ENCODE measurements at places on chromosomes 3 and 15.

- no peak for DNase-seq
Observed at GRCh38 chr3:22952860-22953259, 250.3 kb upstream of the UBE2E2 start.

- DNase-seq = no peak
Observed at GRCh38 chr3:116920826-116921610, 211.4 kb downstream of the TUSC7 start.

GRCh38 chr3:62587579-62588031 lies 214.3 kb upstream of the FEZF2 start:
- no peak for DNase-seq

- DNase-seq = no peak
Observed at GRCh38 chr3:188367678-188368077, 213.7 kb downstream of the LPP start.

- no peak for DNase-seq
Observed at GRCh38 chr3:190003681-190004123, 117.0 kb downstream of the P3H2 start.

GRCh38 chr3:60979461-60980341 lies 271.6 kb downstream of the FHIT start:
- no peak for DNase-seq

- DNase-seq = no peak
Observed at GRCh38 chr3:150073513-150073912, 102.8 kb upstream of the PFN2 start.

DNA sequence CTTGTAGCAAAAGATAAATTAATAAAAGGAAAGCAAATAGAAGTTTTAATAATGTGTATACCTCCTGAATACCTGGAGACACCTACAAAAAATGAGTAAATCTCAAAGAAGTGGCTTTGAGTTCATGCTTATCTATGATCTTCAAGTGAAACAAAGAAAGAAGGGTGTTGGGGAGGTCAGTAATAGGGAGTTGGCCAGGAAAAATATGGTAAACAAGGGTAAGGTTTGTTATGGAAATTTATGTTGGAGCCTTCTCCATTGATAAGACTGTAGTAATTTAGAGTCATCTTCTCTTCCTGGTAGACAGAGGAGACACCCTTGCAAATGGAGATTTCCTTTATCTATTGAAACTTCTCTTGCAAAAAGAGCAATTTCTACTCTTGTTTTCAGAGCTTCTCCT lies 6.6 kb upstream of the CCR8 start:
- DNase-seq = no peak

DNA sequence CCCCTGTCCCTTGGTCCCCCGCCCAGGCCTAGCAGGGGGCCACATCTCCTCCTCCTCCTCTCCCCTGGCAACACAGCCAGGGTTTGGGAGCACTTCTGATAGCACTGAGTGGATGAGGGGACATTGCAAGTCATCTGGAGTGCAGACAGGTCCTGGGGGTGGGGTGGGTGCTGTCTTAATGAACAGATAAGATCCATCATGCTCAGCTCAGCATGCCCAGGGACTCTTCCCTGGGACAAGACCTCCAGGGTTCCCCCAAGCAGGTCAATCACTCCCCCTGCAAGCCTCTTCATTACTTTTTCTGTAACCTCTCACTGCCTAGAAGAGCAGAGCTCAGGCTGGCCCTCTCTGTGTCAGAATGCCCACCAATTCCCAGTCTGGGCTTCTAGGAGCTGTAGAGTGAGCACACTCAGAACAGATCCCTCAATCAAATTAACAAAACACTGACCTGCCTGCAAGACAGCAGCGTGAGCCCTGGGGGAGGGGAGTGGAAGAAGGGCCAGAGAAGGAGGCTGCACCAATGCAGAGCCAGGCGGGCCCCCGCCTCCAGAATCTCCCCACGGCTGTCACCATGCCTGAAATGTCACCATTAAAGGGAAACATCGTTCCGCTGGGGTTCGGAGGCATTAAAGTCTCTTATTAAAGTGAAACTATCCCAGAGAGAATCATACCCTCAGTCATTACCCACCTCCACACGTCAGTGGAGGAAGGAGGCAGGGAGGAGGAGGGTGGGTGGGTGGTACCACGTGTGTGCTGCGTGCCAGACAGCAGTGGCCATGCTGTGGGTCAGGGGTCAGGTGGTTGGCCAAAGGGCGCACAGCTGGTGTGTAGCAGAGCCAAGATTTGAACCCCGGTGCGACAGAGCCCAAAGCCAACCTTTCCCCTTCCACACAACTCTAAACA lies 114.7 kb upstream of the LINGO1 start:
- no peak for DNase-seq

DNA sequence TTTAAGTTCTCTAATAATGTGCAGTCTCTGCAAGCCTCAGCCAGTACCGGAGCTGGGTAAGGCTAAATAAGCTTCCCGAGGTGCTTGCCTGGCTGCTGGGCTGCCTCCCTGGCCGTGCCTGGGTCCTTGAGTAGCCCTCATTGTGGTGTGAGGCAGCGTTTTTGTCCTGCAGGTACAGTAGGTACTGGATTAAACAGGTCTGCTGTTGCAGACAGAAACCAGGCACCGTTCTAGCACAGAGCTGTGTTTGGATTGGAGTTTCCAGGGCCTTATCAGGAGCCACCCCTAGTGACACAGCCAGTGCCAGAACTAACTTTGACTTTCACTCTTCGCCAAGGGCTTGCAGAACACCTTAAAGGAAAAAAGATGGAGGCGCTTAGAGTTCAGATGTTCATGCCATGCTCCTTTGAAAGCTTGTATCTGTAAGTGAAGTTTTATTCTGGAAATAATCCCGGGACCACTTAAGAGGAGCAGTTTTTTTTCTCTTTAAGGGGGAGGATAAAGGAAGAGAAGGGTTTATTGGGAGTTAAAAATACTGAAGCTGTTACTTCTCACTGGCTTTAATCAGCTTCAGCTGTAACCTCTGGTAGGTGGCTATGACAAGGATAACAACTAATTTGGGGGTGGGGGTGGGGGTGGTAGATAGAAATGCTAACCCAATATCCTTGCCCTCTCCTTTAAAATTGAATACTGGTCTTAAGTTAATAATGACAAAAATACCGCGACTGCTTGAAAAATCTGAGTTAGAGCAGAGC lies 126.8 kb downstream of the MITF start:
- DNase-seq = no peak

DNA sequence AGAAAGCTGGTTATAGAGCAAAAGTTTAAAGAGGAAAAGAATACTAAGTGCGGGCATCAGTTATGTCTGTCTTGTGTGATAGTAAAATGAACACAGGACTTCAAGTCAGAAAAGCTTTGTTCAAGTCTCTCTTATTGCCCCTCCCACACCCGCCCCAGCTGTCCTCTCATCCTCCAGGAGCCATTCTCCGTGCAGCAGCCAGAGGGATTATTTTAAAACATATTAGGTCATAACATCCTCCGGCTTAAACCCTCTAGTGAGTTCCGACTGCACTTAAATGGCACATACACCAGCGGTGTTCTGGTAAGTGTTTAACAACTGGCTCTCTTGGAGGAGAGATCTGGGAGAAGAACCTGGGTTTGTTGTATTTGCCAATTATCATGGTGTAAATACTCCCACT lies 104.8 kb upstream of the TNFAIP8L3 start:
- no peak for DNase-seq

DNA sequence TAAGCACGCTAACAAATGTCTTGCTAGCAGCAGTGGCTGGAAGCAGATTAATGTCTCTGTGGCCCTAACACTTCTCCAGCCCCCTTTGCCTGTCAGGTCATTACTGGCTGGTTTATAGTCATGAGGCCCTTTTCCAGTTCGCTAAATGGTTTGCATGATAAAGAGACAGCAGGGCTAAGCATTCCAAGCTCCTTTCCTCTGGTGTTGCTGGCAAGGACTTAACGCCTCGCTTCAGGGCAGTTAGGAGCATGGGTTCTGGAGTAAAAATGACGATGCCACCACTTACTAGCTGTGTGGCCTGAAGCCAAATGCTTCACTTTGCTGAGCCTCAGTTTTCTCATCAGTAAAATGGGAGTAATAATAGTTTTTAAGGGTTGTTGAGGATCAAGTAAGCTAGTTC lies 185.9 kb downstream of the MEGF11 start:
- no peak for DNase-seq

DNA sequence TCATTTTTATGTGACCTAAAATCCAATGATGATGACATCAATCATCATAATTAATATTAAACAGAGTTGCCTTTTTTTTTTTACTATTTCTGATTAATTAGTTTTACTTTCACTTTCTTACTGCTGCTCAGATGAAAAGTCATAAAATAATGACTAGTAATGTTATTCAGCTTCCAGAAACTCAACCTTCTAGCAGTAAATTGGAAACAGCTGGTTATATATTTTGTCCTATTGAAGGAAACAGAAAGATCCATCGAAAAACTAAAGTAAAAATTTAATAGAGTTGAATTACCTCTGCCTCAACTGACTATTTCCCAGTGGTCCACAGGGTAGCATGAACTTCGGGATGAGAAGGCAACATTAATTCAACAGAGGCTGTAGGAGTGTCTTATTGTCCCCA lies 107.1 kb upstream of the PTX3 start:
- DNase-seq = no peak

GRCh38 chr3:49536875-49537533 lies 17.3 kb upstream of the BSN start:
- no peak for DNase-seq

DNA sequence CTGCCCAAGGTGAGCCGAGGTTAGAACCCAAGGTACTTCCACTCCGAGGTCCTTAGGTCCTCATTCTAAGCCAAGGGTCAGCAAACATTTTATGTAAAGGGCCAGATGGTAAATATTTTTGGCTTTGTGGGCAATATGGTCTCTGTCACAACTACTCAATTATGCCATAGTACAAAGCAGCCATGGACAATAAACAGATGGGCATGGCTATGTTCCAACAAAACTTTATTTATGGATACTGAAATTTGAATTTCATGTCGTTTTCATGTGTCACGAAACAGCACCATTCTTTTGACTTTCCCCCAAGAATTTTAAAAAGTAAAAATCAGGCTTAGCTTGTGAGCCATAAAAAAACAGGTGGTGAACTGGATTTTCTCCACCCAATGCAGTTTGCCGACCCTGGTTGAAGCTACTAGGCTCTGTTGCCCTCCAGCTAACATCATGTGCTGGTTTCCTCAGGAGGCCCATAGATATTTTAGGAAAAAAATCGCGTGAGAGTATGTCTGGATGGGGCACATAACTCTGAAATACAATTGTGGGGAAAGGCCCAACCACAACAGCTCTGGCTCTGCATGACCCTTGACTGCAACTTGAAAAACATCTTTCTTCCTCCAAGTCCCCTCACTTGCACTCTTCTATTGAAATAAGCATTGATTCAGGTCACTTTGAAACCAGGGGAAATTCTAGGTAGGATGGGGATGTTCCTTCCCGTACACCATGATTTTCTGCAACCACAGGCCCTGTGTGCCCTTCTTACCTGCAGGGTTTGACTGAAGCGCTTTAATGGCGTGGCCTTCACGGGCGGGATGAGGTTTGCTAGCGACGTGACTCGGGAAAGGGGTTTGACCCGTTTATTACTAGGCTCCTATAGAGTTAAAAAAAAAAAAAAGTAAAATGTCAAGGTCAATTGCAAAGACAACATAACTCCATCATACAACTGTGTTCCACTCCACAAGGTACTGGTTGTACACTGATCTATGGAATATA lies 28.5 kb downstream of the ARHGEF3 start:
- DNase-seq = no peak

GRCh38 chr15:49987198-49987785 lies 131.7 kb downstream of the ATP8B4 start:
- no peak for DNase-seq

GRCh38 chr3:101779822-101780381 lies 891 bp downstream of the NXPE3 start:
- no peak for DNase-seq

GRCh38 chr3:115146032-115146417 lies 1.1 kb downstream of the ZBTB20 start:
- peak; percentile 8 for DNase-seq

DNA sequence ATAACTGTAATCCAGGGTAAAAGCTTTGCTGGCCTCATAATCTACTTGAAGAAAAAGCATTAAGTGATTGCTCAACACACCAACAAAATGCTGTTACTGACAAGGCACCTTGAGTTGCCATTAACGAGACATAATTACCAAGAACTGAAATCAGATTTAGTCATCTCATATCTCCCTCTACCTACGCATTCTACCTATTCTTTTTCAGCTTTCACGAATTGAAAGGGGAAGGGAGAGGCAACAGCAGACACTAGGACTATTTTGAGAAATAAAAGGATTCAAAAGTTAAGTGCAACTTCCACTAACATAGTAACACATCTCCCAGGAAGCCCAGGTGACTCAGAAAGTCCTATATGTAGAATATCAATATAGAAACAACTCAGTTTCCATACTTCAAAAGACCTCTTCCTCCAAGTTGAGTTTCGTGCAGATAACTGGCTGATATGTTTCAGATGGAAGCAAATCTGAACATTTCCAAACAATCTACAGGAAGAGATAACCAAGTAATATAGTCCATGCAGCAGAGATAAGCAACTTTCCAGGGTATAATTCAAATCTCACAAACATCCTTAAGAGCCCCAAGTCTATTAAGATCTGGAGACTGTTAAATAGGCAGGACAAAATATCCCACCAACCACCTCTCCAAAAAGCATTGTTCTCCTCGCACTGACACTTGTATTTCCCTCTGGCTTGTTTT lies 1.9 kb downstream of the OSBPL10 start:
- DNase-seq = no peak

DNA sequence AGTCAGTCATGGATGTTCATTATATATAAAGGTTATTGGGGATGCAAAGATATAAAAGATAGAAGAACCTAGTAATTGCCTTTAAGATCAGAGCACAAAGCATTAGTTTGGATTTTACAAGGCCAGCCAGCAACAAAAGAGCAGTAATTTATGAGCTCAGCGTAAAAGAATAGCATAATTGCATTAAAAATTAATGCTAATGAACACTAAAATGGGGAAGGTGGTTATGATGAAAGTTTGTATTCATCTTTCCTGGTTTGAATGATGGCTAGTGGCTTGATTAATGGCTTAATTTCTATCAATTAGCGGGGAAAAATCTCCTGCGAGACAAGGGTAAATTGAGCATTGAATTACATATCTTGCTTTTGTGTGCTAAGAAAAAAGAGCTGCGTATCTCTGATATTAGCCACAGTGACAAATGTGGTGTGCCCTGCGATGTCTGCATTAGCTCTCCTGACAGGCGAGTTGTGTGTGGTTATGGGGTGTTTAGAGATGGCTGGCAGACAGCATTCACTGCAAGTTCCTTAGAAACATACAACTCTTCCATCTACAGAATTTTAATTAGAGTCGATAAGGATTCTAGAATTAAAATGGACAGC lies 42.8 kb upstream of the MLF1 start:
- no peak for DNase-seq

DNA sequence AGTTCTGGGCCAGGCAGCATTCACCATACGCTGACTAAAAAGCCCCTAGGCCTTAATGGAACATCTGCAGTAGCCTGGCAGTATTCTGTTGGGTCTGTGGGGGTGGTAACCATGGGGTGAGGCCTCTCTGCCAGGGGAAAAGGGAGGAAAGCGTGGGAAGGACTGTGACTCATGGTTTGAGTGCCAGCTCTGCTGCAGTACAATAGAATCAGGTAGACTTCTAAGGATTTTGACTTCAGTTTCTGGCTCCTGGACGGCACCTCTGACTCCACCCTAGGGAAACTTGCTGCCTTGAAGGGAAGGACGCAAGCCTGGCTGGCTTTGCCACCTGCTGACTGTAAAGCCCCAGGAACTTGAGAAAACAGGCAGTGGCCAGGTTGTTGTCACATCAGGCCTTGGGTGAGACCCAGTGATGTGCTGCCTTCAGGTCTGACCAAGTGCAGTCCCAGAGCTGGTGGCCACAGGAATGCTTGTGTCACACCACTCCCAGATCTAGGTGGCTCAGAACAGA lies 148.6 kb downstream of the SUCNR1 start:
- no peak for DNase-seq
